Airway epithelial cell (primary cell): ENCODE measurements at places on chromosomes 1 and 21. TPM values are rescaled to one million over a fixed set of nuclear protein-coding genes. Genes with fewer than 3 reads are reported as not detected.

Gene COL6A1
- total RNA-seq: 82.4 and 93.0 TPM in 2 replicates

Gene LRRC8D
- 14.6 and 22.3 TPM in 2 replicates for total RNA-seq

Gene LBR
- total RNA-seq: 18.0 and 25.2 TPM in 2 replicates

Gene CYP4A22
- not detected in 2 replicates for total RNA-seq

Gene MTARC1
- 5.1 and 5.6 TPM in 2 replicates for total RNA-seq

Gene NBPF15
- total RNA-seq: 3.3 and 6.7 TPM in 2 replicates

Gene PFDN2
- total RNA-seq: 76.4 and 100 TPM in 2 replicates

Gene CYP4A11
- not detected in 2 replicates for total RNA-seq

Gene HNRNPR
- 78.4 and 115 TPM in 2 replicates for total RNA-seq

Gene CYYR1
- 3.2 and 4.9 TPM in 2 replicates for total RNA-seq

Gene PEX11B
- total RNA-seq: 28.5 and 31.9 TPM in 2 replicates

Gene DNASE2B
- not detected in 2 replicates for total RNA-seq

Gene KCND3
- under 0.01 TPM in 1 of 2 replicates, not detected in the other for total RNA-seq

Gene ZNF695
- total RNA-seq: 2.6 and 5.9 TPM in 2 replicates

Gene RNF207
- 3.7 and 5.1 TPM in 2 replicates for total RNA-seq

Gene HRNR
- under 0.01 TPM in 1 of 2 replicates, not detected in the other for total RNA-seq
